ENCODE measurements at places on chromosomes 4 and X. TPM values are rescaled to one million over a fixed set of nuclear protein-coding genes. Genes with fewer than 3 reads are reported as not detected.

DNA sequence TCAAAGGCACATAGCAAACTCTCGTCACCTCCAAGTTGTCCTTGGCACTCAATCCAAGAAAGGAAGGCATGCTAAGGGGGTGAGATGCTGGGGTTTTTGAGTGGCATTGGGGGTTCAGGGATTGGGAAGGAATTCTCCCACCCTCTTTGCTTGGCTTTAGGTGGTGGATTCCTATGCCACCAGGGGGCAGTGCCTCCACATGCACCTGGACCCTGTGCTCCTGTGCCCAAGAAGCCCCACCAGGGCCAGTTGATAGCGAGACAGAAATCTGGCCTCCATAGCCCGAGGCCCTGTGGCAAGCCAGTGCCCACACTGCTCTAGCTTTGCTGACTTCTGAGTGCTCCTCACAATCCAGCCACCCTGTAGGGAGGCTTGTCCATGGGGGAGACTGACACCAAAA, 2.0 kb upstream of the FATE1 start:
- no peak for DNase-seq

GRCh38 chrX:103584596-103584995, 719 bp upstream of the TCEAL4 start:
- DNase-seq = peak; percentile 72

- no peak for DNase-seq
Observed at GRCh38 chr4:35538807-35539206, 705.5 kb downstream of the ARAP2 start.

DNA sequence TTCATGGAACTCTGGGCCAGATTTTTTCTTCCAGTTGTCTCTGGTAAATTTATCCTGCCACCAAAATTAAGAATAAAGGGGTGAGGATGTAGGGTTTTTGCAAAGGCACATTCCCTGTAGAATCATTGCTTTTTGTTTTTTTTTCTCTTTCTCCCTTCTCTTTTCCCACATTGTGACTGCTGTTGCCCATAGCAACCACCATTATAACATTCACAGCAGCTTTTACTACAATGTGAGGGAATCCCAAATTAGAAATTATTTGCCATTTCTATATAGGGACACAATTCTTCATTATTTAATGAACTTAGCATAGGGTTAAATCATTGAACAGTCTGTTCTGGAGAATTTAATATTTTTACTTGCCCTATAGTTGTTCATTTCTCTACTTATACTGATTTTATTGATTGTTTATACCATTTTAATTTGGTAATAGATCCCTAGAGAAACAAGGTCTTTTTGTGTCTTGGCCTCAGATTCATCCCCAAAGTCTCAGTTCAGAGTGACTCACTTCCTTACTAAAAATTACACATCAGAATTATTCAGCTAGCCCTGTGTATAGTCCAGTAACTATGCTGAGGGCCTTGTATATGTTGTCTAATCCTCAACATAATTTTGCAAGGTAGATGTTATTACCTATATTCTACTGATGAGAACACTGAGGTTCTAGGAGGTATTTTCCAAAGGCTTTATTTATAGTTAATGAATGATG, 80.8 kb upstream of the ANK2 start:
- peak; percentile 65 for DNase-seq

GRCh38 chrX:17000751-17001150, 54.3 kb downstream of the REPS2 start:
- DNase-seq = no peak

DNA sequence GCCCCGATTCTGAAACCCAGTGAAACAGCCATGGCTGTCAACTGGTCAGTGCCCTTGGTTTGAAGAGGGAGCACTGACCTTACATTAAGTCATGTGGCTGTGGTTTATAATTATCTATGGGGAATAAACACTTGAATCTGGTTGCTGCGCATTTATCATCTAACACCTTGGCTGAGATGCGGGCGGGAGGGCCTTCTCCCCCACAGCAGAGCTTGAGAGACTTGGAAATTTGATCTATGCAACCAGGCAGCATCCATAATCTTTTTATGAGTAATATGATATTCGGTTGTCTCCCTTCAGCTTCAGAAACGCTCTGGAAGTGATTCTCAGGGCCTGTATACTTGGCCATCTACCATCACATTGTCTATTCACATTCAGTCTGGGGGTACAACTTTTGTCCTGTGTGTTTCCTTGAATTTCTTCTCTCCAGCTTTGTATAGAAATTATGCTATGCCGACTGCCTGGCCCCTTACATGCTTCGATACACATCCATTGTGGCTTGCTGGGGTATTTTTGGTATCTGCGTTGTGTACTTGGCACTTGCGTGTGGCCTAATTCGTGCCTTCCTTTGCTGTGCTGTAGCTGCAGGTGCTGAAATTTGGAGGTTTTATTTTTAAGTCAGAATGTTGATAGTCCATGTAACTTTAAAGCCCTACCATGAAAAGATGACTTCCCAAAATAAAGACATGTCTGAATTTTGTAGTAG, 321.6 kb downstream of the ARHGAP10 start:
- DNase-seq = no peak

DNA sequence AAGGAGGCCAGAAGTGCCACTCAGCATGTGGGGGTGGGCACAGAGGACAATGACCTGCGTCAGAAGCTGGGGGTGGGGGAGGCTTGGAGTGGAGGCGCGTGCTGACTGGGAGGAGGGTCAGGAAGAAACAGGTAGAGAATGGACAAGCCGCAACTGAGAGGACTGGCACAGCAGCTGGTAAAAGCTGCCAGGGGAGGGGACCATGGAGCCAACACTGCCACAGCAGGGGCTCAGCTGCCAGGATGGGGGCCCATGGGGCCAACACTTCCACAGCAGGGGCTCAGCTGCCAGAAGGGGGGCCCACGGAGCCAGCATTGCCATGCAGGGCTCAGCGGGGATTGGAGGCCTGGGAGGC, 19.1 kb downstream of the RNF212 start:
- DNase-seq = no peak

DNA sequence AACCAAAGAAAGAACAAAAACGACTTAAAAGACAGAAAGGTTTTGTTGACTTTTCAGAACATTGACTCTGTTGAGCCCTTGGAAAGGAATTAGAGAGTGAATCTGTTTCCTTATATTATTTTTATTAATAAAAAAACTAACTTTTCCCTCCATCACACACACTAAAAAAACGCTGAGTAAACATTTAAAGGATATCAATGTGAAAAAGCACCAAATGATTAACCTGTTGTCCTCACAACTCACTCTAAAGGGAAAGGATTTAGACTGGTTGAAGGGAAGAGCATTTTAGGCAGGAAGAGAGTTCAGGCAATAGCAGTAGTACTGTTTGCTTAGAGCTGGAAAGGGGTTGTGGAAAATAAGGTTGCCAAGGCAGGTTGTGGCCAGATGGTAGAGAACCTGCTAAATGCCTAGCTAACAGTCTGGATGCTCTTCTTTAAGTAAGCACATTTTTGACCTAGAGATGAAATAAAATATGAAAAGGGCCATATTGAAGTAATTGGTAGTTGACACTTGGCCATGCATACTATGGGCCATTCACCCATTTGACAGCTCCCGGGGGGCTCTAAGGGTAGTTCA, 98.0 kb upstream of the NDP start:
- DNase-seq = no peak

DNA sequence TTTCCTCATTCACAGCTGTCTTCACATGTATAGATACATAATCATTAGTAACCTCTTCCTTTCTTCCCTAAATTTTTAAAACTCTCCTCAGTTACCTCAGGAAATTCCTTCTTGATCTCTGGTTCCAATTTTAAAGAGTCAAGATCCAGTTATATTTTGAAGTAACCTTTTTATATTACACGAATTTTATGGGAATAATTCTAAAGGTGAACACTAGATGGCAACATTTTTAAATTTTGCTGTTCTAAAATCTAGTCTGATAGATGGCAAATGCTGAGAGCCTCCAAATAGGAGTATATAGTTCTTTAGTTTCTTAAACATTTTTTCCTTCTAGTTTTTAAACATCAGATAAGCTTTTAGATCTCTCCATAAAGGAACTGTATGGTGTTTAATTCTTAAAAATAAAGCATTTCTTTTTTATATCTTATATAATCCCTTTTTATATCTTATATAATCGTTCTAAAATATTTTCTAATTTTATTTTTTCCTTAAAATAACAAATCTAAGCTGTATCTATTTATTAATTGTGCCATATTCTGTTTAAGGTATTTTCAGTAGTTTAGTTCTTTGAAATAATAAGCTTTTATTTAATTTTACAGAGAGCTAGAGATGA, 37.9 kb upstream of the PAPSS1 start:
- peak; percentile 39 for DNase-seq

DNA sequence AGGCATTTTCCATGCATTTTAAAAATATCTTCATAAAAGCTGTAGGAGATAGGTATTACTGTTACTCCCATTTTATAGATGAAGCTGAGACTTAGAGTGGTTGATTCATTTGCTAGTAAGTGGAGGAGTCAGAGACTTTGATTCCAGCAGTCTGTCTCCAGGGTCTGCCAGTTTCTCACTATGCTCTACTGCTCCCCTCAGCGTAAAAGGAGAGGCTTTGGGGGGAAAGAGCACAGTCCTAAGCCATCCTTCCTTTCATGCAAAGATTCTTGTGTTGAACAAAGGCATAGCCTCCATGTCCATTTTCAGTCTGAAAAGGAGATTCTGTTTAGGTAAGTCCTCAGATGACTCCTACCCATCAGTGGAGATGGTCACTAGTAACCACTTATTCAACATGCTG, 117.7 kb upstream of the TMEM150C start:
- no peak for DNase-seq

GRCh38 chr4:70674191-70674590, 7.9 kb upstream of the JCHAIN start:
- DNase-seq = no peak

DNA sequence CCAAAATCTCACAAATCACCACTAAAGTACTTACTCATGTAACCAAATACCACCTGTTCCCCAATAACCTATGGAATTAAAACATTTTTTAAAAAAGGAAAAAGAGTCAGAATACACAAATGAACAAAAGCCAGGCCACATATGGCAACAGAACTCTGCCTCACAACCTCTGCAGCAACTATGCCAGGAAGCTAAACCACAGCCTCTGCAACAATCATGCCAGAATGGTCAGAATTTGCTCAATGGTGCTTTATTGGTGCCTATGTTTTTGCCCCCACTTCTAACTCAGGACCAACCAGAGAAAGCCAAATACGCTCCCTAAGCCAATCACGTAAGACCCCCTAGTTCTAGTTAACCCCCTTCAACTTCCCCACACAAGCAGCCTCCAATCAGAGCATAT, 69.6 kb downstream of the HOPX start:
- DNase-seq = no peak

DNA sequence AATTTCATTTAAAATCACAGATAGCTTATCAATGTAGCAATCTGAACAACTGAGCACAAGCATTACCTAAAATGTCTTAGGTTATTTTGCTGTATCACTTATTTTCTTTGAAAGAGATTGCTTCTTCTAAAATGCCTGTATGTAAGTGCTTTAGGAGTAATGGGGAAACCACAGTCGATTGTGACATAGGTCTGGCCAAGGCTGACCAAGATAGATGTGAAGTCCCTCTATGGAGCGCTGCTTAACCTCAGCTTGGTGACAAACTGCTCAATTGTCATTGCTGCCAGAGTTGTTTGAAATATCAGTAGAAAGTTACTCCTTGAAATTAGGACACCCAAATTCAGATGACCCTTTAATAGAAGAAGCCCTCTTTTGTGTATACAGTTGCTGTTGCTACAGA, 401.9 kb upstream of the NDST4 start:
- no peak for DNase-seq

GRCh38 chrX:21811832-21812231, 27.6 kb upstream of the MBTPS2 start:
- no peak for DNase-seq

DNA sequence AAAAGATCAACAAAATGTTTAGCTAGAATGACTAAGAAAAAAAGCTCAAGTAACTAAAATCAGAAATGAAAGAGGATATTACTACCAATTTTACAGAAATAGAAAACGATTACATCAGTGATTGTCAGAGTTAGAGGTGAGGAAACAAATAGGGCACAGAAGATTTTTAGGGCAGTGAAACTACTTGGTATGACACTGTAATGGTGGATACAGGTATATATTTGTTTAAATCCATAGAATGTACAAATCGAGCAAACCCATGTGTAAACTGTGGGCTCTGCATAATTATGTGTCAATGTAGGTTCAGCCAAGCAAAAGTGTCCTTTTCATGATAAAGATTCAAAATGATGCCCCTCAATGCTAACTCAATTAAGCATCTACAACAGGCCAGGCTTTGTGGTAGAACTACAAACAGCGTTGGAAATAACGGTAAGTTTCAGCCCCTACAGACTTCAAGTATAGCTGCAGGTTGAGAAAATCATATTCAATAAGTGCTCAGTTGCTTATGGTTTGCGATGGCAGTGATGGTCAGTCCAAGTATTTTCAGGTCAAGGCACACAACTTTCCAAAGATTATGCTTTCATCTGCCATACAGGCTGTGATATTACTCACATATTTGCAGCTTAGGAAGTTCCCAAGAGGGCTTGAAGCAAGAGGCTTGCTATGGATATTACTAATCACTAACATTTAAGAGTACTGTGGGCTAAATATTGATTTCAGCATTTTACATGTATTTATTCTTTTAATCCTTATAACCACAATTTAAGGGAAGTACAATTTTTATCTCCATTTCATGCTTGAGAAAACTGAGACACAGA, 158.6 kb downstream of the TET2 start:
- no peak for DNase-seq

DNA sequence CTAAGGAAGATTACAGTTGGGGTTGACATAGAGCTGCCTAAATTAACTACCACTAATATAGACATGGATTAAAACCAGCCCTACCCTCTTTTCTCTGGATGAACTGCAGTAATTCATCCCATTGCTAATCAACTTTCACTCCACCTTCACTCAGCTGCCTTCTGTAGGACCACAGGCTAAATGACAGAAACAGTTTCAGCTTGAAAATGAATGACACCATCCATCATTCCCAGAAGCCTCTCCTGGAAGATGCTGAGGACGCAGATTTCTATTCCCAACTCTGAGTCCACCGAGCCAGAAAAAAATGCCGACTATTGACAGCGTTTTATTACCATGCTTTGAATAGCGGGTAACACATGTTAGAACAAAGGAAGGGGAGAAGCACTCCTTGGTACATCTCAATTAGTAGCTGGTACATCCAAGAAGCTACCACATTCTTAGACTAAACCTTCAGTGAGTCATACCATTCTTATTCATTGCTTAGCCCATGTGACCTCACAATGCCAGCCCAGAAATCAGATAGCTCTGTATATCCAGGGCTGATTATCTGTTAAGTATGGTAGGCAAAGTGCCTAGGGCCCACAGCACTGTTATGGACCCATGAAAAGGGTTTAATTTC, 25.3 kb downstream of the DCX start:
- no peak for DNase-seq

GRCh38 chr4:41887821-41888686, 47.2 kb upstream of the TMEM33 start:
- DNase-seq = peak; percentile 77

GRCh38 chr4:83013420-83013867, 2.8 kb upstream of the LIN54 start:
- DNase-seq = no peak

MAB21L2 gene
- not detected for polyA plus RNA-seq

PLXNB3 gene
- 38.0 TPM for polyA plus RNA-seq

ERVMER34-1 gene
- polyA plus RNA-seq = 0.10 TPM

RNF4 gene
- polyA plus RNA-seq = 51.1 TPM

FAM149A gene
- polyA plus RNA-seq = 8.6 TPM

CFAP299 gene
- polyA plus RNA-seq = not detected

GAGE12F gene
- polyA plus RNA-seq = not detected

Data from brain (organoid and tissue), 16 donors.